ENCODE measurements at places on chromosomes 2 and 18. TPM values are rescaled to one million over a fixed set of nuclear protein-coding genes. Genes with fewer than 3 reads are reported as not detected.

The TMEFF2 gene
- not detected for total RNA-seq

DNA sequence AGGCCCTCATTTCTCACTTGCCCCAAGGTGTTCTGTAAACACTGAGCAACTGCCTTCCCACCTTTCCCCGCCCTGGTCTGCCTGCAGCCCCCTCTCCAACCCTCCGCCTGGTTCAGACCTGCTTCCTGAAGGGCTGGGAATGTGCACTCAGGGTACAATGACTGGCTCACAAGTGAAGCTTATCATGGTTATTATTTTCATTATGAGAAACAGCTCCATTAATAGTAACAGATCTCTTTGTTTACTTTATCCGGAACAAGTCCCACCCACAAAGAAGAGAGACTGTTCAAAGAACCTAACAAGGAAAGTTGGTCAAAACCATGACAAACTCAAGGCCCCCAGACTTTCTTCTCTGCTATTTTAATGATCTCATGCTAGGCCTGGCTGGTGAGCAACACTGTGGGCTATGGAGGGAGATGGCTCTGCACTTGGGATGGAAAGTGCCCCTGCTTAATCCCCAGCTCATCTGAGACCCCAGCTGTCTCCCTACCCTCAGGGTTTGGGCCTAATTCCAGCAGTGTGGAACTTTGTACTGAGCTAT lies 36.7 kb downstream of the ARHGAP25 start:
- no peaks in the 10 kb centered on the region for H3K27me3 ChIP-seq
- peaks cover 13% of the 10 kb centered on the region for H3K36me3 ChIP-seq
- peaks cover 97% of the 10 kb centered on the region for H3K4me1 ChIP-seq
- peak overlapping the region; percentile 90 for H3K27ac ChIP-seq

The DOK6 gene
- not detected for total RNA-seq

DNA sequence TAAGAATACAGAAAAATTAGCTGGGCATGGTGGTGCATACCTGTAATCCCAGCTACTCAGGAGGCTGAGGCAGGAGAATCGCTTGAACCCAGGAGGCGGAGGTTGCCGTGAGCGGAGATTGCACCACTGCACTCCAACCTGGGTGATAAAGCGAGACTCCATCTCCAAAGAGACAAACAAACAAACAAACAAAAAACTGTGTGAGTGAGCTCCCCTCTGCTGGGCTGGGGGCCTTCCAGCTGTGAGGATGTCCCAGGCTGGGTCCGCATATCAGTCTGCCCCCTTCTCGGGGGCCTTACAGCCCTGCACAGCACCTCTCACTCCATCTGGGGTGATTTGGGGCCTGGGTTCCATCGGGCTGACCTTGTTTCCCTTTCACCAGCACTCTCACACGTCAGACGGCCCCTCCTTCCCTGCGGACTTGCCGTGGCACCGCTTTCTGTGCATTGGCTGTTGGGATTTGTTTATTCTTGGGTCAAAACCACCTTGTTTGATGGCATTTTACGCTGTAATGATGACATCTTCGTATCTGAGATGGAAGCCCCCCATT lies 2.8 kb upstream of the KLHL30 start:
- H3K4me3 ChIP-seq = no peak overlapping the region
- DNase-seq = peak; percentile 54
- no peak overlapping the region for H3K27ac ChIP-seq
- no peaks in the 10 kb centered on the region for H3K27me3 ChIP-seq
- H3K36me3 ChIP-seq = no peaks in the 10 kb centered on the region
- peaks cover 2% of the 10 kb centered on the region for H3K4me1 ChIP-seq

The GYPC gene
- 56.9 TPM for total RNA-seq

DNA sequence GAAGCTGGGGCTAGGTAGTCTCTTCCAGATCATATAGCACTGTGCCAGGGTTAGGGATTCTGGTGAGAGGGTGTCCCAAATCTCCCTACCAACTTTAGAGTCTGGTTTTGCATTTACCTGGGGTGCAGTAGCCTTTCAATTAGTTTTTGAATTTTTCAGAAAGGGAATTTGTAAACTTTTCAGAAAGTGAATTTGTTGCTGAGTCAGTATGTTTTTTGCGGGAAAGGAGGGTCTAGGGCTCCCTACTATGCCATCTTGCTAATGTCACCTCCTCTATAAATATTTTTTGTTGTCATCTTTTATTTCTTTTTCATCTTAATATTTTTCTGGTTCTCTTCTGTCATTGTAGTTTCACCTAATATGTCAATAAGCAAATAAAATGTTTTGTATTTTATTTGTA lies 95.8 kb upstream of the FAM98A start:
- H3K27me3 ChIP-seq = peaks cover 4% of the 10 kb centered on the region
- DNase-seq = no peak
- H3K36me3 ChIP-seq = peaks cover 13% of the 10 kb centered on the region
- H3K27ac ChIP-seq = no peak overlapping the region
- H3K4me1 ChIP-seq = no peaks in the 10 kb centered on the region
- no peak overlapping the region for H3K4me3 ChIP-seq

The MORN2 gene
- 6.9 TPM for total RNA-seq

The SPEG gene
- 0.86 TPM for total RNA-seq

DNA sequence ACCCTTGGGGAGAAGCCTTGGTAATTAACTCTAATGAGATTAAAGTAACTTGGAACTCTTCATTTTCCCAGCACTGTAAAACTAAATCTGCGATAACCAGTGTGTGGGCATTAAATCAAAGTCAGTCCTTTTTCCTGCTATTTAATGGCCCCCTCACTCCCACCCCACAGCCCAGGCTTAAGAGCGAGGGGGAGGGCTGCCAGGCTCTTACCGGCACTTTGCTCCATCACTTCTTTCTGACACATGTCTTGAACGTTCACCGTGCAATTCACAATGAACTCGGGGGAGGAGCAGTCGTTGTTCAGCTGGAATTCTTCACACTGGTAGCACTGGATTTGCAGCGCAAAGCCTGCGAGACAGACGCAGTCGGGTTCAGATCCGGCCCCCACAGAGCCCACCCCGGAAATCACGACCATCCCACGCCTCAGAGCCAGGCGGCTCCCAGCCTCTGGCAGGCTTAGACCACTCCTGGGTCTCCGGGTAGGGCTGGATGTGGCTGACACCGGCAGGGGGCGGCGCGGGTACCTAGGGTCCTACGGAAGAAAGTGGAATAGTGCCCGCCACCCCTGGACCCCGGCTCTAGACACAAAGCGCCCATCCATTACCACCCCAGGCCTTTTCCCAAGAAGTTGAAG lies 1.7 kb downstream of the LYPD1 start:
- no peak for DNase-seq
- H3K4me3 ChIP-seq = no peak overlapping the region
- H3K27me3 ChIP-seq = peaks cover 14% of the 10 kb centered on the region

- H3K27ac ChIP-seq = peak overlapping the region; percentile 94
- DNase-seq = no peak
- H3K4me3 ChIP-seq = peak overlapping the region; percentile 97
- peaks cover 33% of the 10 kb centered on the region for H3K4me1 ChIP-seq
Measured at GRCh38 chr2:101251844-101252407, 760 bp upstream of the CNOT11 start.

DNA sequence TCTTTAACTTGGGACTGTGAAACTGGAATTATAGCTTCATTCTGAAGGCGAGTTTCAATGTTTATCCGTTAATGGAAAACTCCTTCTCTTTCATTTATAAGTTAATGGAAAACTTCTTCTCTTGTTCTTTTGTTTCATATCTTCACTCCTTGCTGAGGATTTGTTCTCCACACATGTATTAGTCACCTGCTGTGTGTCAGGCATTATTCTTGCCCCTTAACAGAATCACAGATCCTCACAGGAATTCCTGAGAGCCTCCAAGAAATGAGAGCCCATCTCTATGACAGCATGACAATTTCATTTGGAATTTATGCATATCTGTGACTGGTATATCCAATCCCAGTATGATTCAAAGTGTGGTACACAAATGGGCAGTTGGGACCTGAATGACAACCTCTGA lies 545.8 kb downstream of the BCL11A start:
- DNase-seq = no peak
- H3K27ac ChIP-seq = no peak overlapping the region
- H3K27me3 ChIP-seq = no peaks in the 10 kb centered on the region
- H3K4me1 ChIP-seq = no peaks in the 10 kb centered on the region
- no peak overlapping the region for H3K4me3 ChIP-seq

DNA sequence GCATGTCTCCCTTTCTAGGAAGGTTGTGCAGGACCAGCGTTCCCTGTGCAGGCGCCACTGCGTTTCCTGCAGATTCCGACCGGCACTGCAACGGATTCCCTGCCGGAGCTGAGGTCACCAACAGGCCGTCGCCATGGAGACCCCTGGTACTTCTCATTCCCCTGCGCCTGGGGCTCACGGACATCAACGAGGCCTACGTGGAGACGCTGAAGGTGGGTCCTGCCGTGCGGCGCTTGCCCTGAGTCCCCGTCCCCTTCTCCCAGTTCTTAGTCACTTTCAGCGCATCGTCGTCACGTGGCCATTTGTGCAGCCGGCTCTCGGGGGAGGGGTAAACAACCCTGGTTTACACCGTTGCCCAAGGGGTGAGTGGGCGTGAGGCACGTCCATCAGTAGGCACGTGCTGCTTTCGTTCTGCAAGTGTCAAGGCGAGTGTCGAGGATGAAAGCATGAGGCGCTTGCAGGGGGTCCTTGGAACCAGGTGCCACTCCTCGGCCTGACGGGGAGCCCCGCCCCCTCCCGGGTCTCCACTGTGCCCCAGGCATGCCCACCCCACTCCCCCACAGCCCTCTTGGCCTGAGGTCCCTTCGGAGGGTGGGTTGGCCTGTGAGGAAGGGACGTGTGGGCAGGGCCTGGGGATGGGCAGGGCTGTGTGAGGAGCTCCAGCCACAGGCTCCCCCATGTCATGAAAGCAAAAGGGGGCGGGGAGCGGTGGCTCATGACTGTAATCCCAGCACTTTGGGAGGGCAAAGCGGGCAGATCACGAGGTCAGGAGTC lies 19.8 kb downstream of the DTYMK start:
- peaks cover 2% of the 10 kb centered on the region for H3K36me3 ChIP-seq
- no peak overlapping the region for H3K4me3 ChIP-seq
- H3K4me1 ChIP-seq = peaks cover 8% of the 10 kb centered on the region
- H3K27ac ChIP-seq = no peak overlapping the region
- no peaks in the 10 kb centered on the region for H3K27me3 ChIP-seq

DNA sequence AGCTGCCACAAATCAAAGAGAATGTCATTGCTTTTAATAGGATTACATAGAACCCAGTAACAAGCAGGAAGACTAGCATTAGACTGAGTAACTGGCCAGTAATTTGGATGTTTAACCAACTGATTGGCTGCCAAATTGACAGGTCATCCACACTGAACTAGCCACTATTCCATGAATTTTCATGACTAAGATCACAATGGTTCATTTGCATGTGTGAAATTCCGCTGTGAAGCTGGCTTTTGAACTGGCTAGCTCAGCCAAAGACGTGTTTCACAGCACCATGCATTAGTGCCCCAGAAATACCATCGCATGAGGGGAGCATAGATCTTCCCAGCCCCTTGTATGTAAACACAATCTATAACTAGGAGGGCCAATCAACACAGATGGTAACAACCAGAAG lies 649.8 kb downstream of the ARHGAP15 start:
- no peak overlapping the region for H3K4me3 ChIP-seq
- no peak for DNase-seq
- H3K36me3 ChIP-seq = no peaks in the 10 kb centered on the region
- no peaks in the 10 kb centered on the region for H3K4me1 ChIP-seq
- H3K27ac ChIP-seq = no peak overlapping the region
